ENCODE measurements at places on chromosomes 12 and 14.

DNA sequence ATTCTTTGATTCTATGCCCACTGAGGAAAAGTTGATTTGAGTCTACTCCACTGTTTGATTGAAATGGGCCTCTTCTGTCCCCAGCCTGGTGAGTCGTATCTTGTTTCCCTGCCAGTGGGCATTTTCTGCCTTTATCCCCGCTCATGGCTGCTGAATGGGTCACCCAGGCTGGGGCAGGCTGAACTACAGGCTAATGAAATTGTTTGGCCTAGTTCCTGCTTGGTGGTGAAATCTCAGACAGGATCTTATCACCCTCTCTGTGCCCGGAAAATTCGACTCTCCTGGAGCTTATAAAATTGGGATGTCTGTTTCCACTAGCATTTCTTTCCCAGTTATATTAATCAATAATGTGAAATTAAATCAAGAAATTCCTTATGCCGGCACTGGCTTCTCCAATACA is 65.0 kb downstream of the CHST11 start:
- DNase-seq = no peak

- no peak for DNase-seq
These were observed 192.7 kb downstream of the DPF3 start for GRCh38 chr14:72701237-72701565.

DNA sequence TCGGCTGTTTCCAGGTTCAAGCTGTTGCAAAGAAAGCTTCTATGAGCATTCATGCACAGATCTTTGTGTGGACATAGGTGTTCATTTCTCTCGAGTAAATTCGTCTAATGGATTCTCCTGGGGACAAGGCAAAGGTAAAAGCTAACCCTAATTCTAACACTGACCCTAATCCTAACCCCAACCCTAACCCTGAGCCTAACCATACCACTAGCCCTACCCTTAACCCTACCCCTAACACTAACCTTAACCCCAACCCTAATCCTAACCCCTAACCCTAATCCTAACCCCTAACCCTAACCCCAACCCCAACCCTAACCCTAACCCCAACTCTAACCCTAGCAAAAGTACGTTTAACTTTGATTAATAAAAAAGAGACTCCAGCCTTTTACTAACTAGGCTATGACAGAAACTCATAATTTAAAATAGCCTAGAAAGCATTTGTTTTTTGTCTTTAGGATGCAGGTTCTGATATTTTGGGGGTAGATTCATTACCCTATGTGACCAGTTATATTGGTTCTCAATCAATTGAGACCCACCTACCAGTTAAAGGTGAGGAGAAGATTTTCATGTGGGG is 27.6 kb upstream of the RFLNA start:
- DNase-seq = no peak

GRCh38 chr14:29643433-29644211 is 284.0 kb downstream of the PRKD1 start:
- DNase-seq = no peak

DNA sequence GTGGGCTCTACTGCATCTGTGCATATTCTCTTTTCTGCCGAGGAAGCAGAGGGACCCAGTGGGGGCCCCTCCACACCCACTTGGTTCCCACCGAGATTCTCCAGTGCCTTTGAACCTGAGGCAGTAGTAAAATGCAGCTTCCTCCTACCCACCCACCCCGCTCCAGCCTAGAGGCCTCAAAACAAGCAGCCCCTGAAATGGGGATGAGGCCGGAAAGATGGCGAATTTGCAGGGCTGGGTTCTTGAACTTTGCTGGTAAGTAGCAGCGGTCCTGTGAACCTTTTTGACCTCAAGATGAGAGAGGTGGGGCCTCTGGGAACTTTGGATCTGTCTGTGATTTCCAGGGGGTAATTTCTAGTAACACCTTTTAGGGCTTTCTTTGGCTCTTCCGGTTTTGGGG is 15.4 kb downstream of the PLEKHG3 start:
- no peak for DNase-seq

DNA sequence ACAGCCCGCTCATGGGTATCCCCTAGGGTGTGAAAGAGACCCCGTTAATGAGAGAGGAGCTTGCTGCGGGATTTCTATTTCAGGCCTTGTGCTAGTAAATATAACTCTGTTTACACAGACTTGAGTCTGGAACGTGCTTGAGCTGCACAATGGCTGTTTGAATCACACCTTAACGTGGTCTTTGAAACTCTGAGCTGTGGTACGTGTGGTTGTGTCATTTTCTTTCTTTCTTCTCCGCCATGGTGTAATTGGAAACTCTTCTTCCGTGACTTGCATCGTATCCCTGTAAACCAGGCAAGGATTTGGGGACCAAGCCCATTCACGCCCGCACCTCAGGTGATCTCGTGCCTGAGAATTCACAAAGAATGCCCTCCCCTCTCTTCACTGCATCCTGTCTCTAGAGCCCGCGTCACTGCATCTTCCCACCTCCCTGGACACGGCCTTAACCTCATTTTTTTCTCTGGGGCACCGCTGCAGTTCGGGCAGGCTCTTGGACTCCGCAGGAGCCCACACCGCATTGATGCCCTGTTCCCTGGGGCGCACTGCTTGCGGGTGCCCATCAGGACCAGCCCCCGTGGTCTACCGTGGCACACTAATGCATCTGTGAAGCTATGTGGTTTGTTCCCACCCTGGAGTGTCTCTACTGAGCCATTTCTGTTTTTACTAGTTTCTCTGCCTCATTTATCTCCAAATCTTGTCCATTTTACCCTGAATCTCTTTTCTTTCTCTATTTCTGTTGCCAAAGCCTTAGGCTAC is 78.4 kb upstream of the PARP11 start:
- no peak for DNase-seq

GRCh38 chr14:36660736-36661505 is 739 bp upstream of the PAX9 start:
- DNase-seq = no peak

DNA sequence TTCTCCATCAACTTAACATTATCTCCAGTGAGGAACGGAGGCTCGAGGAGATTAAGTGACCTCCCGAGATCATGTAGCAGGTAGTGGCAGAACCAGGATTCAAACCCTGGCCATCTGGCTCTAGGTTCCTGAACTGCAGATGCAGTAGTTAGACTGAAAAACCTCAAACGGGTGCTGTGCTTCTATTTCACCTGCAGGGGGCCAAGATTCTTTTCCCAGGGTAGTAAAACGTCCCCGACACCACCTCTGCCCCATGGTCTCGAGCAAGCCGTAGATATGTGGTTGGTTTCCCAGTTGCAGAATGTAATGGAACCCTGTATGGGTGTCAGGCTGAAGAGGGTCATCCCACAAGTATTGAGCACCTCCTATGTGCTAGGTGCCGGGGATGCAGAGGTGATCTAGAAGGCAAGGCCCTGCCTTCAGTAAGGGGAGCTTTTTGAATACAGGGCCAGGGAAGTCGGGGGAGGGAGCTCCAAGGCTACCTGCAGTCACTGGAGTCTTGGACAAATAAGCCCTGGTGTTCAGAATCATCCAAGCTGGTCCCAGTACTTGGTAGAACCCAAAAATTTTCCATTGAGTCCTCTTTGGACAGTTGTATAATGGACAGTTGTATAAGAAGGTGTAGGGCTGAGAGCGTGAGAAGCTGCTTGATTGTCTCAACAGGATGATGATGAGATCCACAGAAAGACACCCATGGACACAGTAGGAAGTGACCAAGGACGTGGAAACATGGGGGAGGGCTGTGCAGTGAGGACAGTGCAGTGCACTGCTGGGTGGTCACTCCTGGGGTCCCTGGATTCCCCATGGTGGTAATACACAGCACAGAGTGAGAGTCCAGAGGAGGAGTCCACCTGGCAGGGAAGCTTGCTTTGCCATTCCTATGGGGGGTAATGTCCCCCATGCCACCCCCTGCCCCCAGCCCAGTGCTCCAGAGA is 197.2 kb downstream of the CHST11 start:
- peak; percentile 16 for DNase-seq

- no peak for DNase-seq
These were observed 3.2 kb upstream of the OR4K5 start for GRCh38 chr14:19917243-19917642.

DNA sequence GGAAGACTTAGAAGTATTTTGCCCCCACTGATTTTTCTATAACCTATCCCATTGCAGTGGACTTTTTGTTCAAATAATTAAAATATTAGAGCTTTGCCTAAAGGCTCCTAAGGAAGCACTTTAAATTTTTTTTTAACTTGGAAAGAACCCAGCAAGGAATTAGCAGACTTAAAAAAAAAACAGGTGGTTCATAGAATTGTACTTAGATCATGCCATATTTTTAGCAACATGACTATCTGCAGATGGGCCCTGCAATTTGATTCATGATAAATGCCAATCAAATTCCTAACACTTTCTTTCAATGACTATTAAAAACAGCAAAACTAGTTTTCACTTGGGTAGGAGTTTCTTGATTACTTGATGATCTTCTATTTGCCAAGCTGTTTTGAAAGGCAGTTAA is 11.5 kb downstream of the ADAMTS20 start:
- no peak for DNase-seq

DNA sequence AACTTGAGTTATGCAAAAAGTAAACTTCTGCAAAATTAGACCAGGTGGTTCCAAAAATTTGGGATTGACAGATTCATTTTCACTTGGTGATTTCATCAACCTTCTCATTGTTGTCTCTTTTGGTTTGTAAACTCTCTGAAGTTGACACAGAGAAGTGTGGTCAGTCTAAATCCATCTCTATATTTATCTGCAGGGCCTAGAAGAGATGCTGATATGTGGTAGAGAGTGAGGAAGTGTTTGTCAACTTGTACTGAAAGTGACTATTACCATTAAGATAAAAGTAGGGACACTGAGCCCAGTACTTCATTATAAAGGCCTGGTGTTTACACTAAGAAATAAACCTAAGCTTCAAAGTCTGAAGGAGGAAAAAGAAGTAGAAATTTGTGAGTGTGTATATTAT is 73.7 kb downstream of the RMST start:
- DNase-seq = no peak

DNA sequence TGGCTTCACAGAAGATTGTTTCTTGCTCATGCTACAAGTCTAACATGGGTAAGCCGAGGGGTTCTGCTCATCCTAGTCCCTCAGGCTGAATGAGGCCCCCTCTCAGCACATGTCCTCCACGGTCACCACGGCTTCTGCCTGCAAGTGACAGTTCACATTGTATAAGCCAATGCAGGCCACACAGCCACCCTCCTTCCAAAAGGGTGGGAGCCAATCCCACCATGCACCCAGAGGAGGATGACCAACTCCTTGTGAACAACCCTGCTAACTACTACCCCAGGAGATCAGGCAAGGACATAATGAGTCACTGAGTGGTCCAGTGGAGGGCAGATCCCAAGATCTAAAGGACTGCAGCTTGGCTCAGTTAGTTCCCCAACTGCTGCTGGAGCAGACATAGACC is 6.1 kb downstream of the SPRING1 start:
- no peak for DNase-seq

DNA sequence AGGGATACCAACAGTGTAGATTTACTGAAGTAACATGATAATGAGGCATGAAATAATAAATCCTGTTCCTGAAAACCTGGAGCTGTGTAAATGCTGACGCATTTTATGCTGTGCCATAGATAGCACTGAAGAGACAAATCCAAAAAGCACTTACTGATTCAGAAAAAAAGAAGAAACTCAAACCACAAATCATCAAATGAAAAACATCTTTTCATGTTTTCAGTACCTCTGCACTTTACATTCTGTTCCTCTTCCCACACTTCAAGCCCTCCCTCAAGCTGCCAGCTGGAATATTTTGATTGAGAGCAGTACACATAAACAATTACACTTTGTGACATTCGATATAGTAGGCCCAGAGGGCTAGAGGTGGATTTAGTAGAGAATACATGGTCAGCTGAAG is 362.3 kb downstream of the NAV3 start:
- no peak for DNase-seq

- DNase-seq = no peak
These were observed 151.3 kb upstream of the DCN start for GRCh38 chr12:91333966-91334365.

DNA sequence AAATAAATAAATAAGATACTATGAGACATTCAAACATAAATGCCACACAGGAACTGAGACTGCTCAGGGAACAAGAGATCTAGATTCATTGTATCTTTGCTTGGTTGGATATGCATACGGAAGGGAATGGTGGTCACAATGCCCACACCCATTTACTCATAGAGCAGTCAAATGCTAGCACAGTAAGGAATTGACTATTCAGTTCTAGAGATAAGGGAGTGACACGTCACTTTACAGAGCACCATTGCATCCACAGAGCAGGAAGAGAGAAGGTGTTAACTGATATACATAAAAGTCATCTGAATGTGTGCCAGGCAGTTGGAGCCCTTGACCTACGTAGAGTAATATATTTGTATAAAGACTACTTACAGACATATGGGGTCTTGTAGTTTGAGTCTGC is 530.0 kb upstream of the NOVA1 start:
- no peak for DNase-seq

- no peak for DNase-seq
These were observed 525 bp downstream of the RNU6-8 start for GRCh38 chr14:32202491-32202997.

Data from GM12864 (cell line).